NCI-H187 treated with DMSO at 0.1 percent for 48 hours (cell line): ENCODE measurements at places on chromosomes 1 and 21.
A peak's percentile ranks its signal among the peaks of the same experiment; 100 is the strongest.

GRCh38 chr1:168932539-168932938, 174.0 kb upstream of the ATP1B1 start:
- no peak for DNase-seq

GRCh38 chr1:167555971-167556714, 2.6 kb upstream of the CREG1 start:
- peak; percentile 76 for DNase-seq

DNA sequence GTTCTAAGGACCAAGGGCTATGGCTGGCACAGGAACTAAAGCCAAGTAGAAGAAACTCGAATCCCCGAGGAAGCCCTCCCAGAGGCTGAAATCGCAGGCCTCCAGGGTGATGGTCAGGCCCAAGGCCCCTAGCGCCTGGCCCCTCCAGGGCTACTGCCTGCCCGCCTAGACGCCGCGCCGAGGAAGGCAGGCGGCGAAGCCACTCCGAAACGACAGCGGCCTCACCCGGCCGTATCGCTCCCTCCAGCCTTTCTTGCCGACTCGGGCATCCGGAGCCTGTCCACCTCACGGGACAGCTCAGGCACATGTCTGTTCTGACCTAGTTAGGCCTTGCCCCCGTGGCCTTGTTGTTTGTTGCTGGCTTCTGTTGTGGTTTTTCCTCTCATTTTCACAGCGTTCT, 9.7 kb upstream of the LHX8 start:
- no peak for DNase-seq

- DNase-seq = no peak
Measured at GRCh38 chr1:99571092-99571734, 74.7 kb upstream of the PALMD start.

- no peak for DNase-seq
Measured at GRCh38 chr1:3921765-3922164, 21.7 kb upstream of the C1orf174 start.

DNA sequence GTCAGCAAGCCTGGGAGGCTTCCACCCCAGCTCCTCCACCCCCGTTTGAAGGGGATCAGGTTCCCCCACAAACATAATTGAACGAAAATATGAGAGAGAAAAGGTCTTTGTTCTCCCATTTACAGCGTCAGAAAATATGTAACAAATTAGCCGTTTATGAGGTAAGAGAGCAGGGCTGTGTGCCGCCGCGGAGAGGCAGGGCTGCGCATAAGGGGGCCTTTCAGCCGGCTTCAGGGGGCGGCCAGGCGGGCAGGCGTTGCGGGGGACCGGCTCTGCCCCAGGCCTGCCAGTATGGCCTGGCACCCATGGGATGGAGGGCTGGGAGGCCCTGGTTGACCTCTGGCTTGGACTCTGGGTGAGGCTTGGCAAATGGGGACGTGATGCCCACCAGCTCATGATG, 179.3 kb downstream of the TRABD2B start:
- no peak for DNase-seq

DNA sequence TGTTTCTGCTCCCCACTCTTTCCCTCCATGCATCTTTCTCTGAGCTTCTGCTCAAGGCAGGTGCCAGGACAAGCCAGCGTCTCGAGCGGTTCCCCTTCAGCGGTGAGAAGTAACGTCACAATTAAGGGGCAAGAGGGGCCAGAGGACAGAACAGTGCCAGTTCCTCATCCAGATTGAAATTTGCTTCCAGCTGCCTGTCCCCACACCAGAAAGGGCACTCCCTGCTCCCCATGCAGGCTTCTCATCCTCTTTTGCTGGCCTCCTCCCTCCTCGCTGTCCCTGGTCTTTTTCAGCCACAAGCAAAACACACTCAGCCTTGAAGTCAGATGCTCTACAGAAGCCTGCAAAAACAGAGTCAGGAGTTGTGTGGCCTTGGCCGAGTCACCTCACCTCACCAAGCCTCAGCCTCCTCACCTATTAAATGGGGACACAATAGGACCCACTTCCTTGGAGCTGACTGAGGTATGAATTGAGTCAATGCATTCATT, 35.0 kb upstream of the ECE1 start:
- DNase-seq = no peak

- DNase-seq = no peak
Measured at GRCh38 chr1:39352881-39353280, 138.6 kb upstream of the BMP8A start.

DNA sequence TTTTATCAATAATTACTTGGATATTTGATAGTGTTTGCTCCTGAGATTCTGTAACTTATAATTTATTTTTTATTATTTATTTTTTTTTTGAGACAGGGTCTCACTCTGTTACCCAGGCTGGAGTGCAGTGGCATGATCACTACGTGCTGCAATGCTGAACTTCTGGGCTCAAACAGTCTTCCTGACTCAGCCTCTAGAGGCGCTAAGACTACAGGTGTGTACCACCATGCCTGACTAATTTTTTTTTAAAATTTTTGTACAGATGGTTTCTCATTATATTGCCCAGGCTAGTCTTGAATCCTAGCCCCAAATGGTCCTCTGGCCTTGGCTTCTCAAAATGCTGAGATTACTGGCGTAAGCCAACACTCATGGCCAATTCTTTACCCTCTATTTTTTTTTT, 845.5 kb upstream of the ADGRL4 start:
- DNase-seq = no peak

DNA sequence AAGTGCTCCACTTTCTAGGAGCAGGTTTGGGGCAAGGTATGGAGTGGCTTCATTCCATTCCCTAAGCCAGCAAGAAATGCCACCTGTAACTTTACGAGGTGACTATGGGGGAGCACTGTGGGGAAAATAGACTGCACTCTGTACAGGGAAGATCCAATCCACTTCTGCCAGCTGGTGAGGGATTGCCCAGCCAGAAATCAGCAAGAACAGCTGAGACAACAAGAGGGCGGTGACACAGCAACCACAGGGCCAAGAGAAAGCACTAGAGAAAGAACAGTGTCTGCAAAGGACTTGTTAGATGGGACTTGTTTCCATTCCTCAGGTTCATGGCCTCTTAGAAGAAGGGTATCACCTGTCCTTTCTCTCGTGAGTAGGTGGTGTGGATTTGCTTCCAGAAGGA, 19.6 kb downstream of the CAPN8 start:
- no peak for DNase-seq

- DNase-seq = no peak
Measured at GRCh38 chr1:153608742-153609584, 4.0 kb downstream of the S100A16 start.
